ENCODE measurements at places on chromosomes 16 and 17.

GRCh38 chr17:32835291-32835761, 41.6 kb downstream of the MYO1D start:
- no peak for DNase-seq

DNA sequence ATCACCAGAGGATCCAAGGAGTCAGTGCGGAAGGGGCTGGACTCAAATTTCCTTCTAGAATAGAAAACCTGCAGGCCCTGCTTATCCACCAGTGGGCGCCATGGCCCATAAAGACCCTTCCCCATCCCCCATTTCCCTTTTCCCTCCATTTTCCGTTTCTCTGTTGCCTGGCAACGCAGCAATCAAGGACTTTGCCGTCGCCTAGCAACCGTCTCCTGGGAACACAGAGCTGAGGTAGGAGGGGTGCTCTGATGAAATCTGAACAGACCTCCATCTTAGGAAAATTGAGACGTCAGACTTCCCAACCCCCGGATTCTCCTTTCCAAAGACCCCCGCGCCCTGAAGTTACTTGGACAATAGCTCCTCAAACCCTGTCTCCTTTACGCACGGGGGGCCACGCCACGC, 5.7 kb downstream of the DLG4 start:
- DNase-seq = no peak

DNA sequence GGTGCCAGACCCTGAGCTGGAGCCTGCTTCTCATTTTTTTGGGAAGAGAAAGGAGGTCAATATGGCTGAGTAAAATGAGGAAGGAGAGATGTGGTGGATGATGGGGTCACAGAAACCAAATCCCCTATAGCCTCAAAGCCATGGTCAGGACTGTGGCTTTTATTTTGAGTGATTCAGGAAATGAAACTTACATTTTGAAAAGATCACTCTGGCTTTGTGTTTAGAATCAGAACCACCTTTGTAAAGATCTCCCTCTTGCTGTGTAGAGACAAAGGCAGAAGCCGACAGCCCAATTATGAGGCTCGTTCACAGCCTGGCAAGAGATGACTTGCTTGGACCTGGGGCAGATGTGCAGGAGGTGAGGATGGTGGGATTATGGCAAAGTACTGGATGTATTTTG, 121.6 kb upstream of the ANKFN1 start:
- DNase-seq = no peak

DNA sequence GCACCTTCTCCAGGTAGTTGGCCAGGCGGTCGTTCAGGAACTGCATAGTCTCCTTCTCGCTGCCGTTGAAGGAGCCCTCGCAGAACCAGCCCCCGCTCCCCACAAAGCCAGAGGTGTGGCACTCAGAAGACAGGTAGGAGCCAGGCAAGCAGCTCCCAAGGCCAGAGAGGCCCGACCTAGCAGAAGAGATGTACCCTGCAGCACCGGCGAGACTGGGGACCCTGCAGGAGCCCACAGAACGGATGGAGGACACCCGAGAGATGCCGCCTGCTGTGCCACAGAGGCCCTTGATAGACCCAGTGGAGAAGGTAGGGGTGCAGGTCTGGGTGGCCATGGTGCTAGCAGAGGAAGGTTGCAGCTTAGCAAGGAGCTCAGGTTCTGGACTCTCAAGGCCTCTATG, at the start of gene KRT36:
KRT36 (minus strand) TSS at position 380 of the 400 bp plus-strand sequence; CDS start at position 334, 46 bp downstream.
- DNase-seq = no peak

GRCh38 chr17:6027342-6028024, 42.7 kb upstream of the WSCD1 start:
- no peak for DNase-seq

- DNase-seq = no peak
Measured at GRCh38 chr17:13582776-13583547, 18.8 kb downstream of the HS3ST3A1 start.

GRCh38 chr17:57282296-57282695, 26.0 kb downstream of the MSI2 start:
- DNase-seq = no peak

DNA sequence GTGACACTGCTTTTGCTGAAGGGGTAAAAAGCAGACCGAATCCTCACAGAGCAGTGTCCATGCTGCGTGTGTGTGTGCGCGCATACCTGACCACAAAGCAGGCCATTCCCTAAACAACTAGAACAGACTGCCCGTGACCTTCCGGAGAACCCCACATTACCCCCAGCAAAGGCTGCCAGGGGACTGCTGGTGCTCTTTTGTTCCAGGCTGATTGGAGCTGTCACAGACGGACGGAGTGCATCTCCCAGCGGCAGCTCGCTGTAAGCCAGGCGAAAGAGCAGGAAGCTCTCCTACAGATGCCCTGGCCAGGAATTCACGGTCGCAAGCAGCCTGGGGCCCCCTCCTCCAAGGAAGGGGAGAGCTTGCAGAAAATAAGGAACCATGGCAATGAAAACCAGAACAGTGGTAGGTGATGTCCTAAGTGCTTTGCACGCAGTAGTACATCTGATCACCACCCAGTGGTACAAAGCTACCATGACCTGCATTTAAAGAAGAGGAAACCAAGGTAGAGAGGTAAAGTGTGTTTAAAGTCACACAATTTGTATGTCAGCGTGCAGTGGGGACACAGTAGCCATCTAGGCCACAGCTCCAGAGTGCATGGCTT, 153.4 kb upstream of the DYNLRB2 start:
- DNase-seq = no peak

DNA sequence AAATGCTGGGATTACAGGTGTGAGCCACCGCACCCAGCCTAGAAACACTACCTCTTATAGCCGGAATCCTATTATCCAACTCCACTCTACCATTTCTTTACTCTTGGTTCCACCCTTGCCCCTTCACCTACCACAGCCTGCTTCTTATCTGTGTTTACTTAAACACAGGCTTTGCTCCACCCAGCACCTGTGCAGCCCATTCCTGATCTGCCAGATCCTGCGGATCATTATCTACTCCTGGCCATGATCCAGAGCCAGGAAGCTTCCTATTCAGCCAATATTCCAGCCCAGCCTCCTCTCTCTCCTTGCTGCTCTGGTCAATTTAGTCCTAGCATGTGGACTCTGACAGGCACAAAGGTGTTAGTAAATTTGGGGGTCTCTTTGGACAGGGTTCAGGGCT, 98.8 kb upstream of the MED13 start:
- no peak for DNase-seq
